ENCODE measurements at places on chromosomes 11 and 22. TPM values are rescaled to one million over a fixed set of nuclear protein-coding genes. Genes with fewer than 3 reads are reported as not detected.

The SUSD2 gene
- total RNA-seq = 0.20 TPM

DNA sequence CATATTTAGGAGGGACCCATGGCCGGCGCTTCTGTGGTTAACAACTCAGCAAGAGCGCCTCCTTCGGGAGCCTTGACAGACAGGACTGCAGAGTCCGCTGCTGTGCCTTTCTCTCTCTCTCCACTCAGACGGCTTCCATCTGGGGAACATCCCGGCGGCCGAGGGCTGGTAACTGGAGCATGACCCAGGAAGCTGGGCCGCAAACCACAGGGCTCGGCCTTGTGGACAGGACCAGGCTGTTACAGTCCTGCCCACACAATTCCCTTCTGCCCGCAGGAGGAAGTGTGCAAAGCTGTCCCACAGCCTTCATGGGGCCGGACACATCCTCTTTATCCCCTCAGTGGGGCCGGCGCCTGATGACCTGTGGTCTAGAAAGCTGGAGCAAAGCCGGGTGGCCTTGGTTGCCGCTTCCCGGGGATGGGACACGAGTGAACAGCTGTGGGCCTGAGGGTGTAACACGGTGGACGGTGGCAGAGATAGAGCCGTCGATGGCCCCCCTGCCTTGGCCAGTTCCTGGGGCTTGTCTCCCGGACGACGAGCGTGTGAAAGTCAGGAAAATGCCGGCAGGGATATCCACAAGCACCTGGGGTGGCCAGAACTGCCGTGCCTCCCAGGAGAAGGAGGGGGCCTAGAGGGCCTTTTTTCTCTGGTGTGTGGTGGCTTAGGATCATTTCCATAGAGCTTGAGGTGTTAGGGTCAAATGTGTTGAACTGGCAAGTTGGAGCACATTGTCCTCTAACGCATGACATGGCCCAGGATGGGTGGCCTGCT, 50.1 kb downstream of the FBLN1 start:
- no peak for DNase-seq

GRCh38 chr11:102347462-102348370, 702 bp downstream of the BIRC2 start:
- DNase-seq = no peak

DNA sequence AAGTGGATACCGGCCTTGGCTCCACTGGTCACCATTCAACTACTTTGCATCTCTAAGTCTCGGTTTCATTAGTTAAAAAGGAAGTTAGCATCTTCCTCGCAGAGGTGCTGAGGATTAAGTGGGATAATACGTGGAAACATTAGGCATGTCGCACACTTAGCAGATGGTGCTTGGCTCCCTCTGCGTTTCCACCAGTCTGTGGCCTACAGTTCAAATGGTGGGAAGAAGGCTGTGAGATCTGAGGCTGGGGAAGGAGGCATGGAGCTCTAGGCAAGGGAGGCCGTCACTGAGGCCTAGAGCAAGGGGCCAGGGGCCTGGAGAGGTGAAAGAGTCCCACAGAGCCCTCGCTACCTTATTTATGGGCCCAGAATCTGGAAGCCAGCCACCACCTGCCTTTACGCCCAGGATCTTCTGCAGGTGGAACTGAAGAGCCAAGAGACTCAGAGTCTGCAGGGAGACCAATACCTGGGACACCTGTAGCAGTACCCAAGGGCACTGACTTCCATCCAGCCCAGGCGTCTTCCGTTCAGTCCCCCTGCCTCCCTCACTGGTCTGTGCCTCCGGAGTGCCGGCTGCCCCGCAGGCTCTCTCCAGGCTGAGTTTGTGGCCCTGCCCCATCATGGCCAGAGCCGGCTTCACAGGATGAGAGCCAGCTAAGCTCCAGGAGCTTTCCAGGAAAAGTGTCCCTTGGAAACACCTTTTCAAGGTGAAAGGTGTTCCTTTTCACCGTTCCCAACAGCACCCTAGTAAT, 66.1 kb upstream of the A4GALT start:
- no peak for DNase-seq

DNA sequence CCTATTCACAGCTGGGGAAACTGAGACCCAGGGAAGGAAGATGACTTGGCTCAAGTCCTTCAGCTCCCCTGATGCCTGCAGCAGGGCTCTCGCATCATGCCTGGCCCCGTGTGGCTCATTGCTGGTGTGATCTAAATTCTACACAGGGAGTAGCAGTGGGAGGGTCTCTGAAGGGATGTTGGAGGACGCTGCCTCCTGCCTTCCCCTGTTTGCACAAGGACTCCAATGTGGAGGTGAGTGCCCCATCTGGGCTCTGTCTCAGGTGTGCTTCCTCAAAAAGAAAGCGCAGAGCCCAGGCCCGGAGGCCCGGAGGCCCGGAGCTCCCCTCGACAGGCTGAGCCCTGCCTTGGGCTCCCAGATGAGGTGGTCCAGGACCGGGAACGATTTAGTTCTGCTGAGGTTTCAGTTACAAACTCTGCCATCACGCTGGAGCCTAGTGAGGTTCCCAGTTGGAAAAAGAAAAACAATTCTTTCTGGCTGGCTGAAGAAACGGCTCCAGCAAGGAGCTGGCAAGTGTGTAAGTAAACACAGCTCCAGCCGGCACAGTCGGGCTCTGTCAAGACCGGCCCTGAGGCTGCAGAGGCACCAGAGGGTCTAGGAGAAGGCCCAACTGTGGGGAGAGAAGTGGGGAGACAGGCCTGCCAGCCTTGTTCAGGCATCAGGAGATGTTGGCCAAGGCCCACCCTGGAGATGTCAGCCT, 49.8 kb downstream of the NAT10 start:
- no peak for DNase-seq

The OSBP2 gene
- total RNA-seq = 2.4 TPM

GRCh38 chr22:48695251-48695650, 1132.4 kb downstream of the BRD1 start:
- no peak for DNase-seq

GRCh38 chr22:25896098-25896497, 154.1 kb downstream of the MYO18B start:
- DNase-seq = no peak

DNA sequence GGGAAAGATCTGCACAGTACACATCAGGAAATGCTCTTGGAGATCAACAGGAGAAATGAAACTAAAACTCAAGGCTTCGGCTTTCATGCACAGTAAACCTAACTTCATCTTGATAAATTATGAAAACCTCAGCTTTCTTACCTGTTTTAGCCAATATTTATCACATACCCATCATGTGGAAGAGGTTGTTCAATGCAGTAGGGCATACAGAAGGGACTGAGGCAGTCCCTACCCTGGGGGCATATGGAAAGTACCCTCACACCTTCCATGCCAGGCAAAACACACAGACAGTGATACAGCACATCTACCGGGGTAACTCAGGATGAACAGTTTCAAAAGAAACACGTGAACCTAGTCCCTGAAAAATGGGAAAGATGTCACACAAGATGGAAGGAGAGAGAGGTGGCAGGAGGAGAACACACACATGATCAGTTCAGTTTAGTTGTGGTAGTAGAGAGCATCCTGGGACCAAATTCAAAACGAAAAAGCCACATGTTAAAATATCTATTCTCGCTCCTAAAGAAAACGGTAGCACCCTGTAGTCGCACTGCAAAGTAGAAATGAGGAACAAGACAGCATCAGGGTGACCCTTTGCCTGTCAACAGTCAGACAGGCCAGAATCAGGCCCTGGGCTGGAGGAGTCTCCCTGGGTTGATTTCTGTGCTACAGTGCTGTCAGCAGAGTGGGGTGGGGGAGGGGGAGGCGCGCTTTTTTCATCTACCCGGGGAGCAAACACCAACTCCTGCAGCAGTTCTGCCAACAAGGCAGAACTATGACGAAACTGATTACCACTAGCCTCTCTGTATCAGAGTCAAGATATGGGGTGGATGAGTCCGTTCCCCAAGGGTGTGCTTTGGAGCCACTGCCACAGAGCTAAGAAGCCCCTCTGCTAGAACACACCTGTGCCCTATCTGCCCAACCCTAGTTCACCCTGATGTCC, 1.3 kb downstream of the HIRA start:
- peak; percentile 48 for DNase-seq

The PHOX2A gene
- not detected for total RNA-seq

Measured in MG63 (cell line).